NCI-H2081 (cell line): ENCODE measurements at places on chromosomes 6 and 20.

DNA sequence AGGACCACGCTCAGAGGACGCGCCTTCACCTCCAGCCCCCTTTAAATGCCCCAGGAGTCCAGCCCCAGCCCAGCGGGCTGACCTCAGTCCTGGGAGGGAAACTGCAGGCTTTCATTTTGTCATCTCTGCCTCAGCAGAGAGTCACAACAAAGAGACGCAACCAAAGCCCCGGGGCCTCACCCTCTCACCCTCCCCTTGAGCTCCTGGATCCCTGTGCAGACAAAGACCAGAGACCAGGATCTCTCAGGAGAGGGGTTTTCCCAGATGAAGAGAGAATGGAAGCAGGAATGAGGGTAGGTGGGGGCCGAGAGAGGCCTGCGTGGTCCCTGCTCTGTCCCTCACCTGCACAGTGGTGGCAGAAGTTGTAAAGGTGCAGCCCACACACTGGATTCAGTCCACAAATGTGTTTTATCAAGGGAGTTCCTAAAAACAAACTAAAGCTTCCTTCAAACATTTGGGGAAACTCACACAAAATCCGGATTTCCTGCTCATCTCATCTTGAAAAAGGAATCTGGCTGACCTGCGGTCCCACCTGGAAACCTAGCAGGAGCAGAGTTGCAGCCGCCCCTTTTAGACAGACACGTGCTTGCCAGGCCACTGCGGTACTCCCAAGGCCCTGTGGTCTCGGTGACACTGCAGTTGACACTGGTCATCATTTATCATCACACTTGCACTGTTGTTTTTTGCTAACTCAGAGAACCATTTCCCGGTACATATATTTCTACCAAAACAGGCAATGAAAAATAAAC lies 27.1 kb downstream of the PTGIS start:
- DNase-seq, result no peak

DNA sequence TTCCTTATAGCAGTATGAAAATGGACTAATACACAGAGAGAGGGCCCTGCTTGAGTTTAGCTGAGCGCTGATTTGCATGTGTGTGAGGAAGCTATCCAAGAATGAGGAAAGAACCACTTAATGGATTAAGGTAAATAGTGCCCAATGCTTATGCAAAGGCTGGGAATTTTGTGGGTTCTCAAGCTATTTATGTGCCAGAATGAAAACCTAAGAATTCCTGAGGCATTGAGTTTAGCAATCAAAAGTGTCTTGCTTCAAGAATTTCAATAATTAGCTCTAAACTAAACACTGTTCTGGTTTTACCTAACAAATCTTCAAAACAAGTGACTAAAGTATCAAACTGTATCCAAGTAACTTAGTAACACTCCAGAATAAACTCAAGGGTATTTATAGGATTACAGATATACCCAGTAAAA lies 7.0 kb upstream of the OR14J1 start:
- no peak for DNase-seq

GRCh38 chr6:46781478-46782378 lies 11.5 kb upstream of the MEP1A start:
- DNase-seq, result peak; percentile 72

- DNase-seq, result no peak
Measured at GRCh38 chr6:8175046-8175777, 72.9 kb upstream of the EEF1E1 start.

DNA sequence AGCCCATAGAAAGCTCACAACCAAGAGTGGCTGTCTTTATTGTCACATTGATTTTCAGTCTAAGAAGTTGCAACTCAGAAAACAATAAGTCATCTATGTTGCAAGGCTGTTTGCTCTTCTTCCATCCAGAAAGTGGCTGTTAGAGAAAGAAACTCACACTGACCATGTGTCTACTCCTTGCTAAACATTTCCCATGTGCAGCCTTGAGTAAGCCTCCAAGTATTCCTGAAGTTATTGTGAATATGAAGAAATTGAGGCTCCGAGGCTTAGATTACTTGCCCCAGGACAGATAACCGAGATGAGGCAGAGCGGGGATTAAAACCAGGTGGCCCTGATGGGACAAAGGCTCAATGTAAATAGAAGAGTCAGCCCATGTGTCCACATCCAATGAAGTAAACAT lies 105.0 kb downstream of the SPTLC3 start:
- no peak for DNase-seq

DNA sequence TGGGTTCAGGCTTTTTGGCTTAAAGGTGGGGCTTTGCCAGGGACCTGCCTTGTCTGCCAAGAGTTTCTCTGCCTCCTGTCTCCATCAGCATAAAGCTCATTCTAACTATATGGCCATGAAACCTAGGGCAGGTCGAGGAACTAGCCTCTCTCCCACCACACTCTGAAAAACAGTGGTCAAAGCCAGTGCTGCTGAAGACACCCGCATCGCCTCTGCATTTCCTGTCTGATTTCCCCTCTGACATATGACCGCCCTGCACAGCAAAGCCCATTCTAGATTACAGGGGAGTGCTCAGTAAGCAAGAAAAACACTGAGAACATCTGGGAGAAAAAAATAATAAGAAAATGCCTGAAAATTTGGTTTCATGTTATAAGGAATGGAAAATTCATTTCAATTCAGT lies 573.6 kb downstream of the PRKN start:
- no peak for DNase-seq

- DNase-seq, result no peak
Measured at GRCh38 chr20:25193843-25194242, 1.7 kb upstream of the ENTPD6 start.

DNA sequence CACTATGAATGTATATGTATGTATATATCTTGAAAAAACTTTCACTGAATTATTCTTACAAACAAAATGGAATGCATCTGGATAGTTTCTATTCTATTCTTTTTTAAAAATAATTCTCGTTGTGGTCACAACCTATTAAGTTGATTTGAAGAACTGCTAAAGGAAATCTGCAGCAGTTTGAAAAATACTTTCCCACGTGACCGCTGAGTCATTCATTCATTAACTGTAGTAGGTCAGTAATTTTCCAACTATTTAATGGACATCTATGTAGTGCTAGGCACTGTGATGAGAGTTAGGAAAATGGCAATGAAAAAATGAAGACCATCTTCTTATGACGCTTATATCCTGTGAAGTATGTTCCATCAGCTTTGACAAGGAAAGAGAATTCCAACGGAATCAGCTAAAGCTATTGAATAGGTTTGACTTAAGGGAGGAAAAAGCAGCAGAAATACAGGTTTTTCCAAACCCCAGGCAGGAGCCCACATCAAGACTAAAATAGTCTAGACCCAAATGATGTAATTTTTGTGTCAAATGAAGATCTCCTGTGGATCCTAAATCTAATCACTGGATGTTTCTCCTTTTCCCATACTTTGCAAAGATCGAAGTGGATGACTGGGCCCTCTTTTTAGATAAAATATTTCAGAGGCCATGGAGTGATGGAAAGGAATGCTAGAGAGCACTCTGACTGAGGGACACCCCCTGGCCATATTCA lies 4.1 kb upstream of the EFHC1 start:
- no peak for DNase-seq

- no peak for DNase-seq
Measured at GRCh38 chr6:152472325-152472724, 164.8 kb downstream of the SYNE1 start.
